ENCODE measurements at places on chromosomes 5 and 9.

GRCh38 chr9:130846487-130847305, 11.6 kb downstream of the ABL1 start:
- no peak for DNase-seq

DNA sequence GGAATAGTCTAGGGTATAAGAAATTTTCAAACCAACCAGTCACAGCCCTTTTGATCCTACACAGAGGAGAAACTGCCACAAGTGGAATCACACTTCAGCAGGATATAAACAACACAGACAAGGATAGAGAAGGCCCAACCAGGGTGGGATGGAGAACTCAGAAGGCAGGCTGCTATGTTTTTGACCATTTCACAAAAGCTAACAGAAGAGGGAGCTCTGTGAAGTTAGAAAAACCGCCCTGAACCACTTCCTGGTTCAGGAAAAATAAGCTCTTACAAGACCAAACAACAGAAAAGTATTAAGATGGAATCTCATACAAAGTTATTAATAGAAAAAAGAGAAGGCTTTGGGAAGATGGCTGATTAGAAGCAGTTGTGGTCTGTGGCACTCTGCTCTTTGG, 960 bp upstream of the IFNB1 start:
- no peak for DNase-seq

- DNase-seq = no peak
Observed at GRCh38 chr9:98159301-98159700, 33.1 kb downstream of the CORO2A start.

DNA sequence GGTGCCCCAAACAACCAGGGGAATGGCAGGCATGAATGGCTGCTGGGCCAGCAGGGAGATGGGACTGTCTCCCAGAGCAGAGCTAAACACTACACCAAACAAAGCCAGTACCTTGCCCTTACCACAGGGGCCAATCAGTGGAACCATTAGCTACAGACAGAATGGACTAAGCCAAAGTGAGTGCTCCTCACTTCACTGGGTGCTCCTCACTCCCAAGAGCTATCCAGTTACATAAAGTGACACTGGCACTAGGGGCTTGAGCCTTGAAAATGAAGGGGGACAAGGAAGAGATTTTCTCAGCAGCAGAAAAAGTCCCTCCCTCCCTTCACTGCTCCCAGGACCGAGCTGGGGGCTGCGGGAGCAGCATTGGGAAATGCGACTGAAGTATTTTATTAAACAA, 110.9 kb upstream of the SHB start:
- no peak for DNase-seq

GRCh38 chr5:112227911-112228631, 191.0 kb downstream of the EPB41L4A start:
- no peak for DNase-seq

GRCh38 chr9:98966676-98967075, 23.0 kb downstream of the COL15A1 start:
- no peak for DNase-seq

DNA sequence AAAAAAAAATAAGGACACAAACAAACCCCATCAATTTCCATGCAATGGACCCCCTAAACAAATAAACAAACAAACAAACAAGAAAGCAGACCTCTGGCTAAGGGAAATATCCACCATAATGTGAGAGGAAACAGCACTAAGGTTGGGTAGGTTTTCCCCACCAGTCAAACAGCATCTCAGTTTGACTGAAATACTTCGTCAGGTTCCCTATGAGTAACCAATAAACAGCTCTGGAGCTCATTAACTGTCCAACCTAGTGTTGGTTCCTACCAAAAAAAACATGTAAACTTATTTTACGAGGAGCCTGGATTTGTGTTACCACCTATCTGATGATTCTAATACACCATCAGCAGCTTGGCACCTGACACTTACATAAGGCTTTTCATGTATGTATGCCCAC, 198.5 kb upstream of the TARS1 start:
- DNase-seq = no peak

DNA sequence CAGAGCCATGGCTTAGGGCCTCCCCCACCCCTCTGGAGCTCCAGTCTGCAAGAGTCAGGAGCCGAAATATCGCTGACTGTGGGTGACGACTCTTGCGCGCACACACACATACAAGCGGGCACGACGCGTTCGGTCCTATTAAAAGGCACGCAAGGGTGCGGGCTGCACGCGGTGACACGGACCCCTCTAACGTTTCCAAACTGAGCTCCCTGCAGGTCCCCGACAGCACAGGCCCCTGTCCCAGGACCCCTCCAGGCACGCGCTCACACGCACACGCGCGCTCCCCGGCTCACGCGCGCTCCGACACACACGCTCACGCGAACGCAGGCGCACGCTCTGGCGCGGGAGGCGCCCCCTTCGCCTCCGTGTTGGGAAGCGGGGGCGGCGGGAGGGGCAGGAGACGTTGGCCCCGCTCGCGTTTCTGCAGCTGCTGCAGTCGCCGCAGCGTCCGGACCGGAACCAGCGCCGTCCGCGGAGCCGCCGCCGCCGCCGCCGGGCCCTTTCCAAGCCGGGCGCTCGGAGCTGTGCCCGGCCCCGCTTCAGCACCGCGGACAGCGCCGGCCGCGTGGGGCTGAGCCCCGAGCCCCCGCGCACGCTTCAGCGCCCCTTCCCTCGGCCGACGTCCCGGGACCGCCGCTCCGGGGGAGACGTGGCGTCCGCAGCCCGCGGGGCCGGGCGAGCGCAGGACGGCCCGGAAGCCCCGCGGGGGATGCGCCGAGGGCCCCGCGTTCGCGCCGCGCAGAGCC, at the start of gene GRIN1:
GRIN1 (plus strand) TSS at position 433 of the 746 bp plus-strand sequence. CDS start 333 bp downstream, outside the sequence.
- no peak for DNase-seq

DNA sequence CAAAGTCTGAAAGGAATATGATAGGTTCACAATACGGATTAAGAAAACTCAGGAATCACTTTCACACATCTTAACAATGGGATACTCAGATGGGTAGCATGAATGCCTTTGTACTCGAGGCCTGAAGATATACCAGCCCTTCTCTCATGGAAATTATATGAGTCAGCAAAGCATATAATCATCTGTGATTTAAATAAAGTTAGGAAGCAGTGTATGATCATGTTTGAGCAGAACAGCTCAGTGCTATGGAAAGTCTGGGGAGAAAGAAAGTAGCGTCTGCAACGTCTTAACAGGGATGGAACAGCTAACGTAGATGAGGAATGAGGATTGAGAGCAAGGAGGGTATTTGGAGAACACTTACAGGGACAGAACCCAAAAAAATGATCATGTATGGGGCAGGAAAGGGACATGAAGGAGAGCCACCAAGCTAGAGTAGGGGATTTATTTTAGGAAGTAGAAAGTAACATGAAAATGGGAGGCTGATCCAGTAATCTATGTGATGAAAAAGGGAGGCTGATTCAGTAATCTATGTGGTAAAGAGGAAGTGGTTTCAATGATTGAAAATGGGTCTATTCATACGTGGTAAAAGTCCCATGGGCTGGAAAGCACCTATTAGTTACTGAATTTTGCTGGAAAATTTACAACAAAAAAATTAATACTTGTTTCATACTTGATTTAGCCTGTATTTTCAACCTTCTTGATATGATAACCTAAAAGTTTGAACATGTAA, 85.9 kb downstream of the GNA14 start:
- no peak for DNase-seq

DNA sequence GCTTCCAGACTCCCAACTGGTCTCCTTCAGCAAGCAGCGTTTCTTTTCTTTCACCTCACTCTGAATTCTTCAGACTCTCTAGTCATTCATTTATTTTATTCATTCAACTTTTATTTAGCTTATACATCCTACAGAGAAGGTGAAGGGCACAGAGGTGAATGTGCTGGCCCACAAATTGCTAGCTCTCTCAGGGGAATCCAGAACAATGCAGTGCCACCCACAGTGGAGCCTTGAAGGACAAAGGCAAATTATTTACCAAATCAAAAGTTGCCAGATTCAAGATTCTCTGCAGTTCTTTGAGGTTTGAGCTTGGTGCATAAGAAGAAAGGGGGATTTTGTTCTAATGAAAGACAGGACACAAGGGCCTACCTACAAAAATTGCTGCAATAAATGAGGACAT, 29.7 kb downstream of the GRIA1 start:
- no peak for DNase-seq

DNA sequence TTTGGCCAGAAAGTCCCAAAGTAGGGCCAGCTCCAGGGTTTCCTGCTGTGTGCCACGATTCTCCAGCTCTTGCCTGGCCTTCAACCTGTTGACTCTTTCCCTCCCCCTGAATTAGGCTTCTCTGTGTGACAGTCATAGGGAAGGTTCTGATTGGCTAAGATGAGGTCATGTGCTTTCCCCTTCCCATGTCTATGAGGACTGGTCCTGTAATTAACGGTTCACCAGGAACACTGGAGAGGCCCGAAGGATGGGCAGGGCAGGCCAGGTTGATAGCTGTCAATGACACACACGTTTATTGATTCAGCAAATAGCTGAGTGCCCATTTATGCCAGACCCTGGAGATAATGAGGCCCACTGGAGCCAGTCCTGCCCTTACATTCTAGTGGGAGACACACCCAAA, 9.0 kb upstream of the PRR7 start:
- no peak for DNase-seq

DNA sequence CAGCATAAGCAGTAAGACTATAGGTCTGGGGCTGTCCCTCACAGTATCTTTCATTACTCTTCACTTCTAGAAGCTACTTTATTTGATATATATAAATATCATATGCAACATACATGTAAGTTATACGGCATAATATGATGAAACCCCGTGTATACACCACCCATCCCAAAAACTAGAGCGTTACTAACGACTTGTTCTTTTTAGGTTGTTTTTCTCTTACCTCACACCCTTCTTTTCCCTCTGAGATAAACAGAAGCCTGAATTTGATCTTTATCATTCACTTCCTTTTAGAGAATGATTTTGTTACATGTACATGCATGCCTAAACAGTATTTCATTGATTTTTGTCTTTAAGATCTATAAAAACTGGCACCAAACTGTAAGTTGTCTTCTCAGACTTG, 3.7 kb downstream of the TRMO start:
- no peak for DNase-seq

DNA sequence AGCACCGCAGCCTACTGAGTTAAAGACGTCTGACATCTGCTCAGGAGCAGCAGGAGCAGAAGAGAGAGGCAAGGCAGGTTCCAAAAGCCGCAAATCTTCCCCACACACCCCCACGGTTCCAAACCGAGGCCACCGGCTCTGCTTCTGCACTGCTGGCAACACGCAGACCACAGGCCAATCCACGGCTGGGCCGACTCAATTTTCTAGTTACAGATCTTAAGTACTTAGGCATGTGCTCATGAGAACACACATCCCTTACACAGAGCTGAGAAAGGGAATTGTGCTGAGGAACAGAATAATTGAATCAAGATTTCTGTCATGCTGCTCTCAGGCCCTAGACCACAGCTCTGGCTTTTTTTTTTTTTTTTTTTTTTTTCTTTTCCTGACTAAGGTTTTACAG, 32.6 kb downstream of the PAX5 start:
- DNase-seq = no peak

GRCh38 chr5:89036704-89037489, 153.9 kb upstream of the MEF2C start:
- DNase-seq = no peak

DNA sequence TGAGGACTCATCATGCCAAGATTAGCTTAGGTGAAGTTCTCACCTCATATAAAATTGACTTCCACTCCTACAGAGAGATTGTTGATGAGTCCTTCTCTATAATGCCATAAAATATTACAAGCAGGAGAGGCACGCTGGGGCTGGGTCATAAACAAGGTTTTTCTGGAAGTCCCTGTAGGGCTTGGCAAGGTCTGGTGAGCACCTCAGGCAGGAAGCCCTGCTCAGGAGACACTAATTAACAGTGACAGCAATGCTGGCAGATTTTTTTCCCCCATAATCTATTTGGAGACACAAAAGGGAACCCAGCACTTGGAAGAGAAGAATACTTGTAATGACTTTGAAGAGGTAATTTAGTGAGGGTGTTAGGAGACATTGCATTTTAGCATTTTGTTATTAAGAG, 118.7 kb downstream of the DIRAS2 start:
- no peak for DNase-seq

GRCh38 chr5:69359699-69360098, 9.6 kb downstream of the AK6 start:
- DNase-seq = no peak

DNA sequence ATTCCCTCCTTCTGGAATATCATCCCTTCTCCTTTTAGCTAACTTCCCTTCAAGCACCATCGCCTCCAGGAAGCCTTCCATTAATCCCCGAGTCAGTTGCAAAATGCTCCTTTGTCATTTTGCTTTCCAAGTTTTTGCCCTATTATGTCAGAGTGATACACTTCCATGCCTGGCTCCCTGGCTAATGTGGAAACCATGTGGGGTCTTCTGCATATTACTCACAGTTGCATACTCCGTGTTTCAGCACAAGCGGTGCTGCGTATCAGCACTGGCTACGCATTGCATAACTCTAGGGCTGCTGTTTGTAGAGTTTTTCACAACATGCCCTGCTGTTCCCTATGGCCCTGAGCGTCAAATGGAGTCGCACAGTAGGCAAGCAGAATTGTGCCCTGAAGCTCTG, 1.9 kb downstream of the TEX53 start:
- no peak for DNase-seq

GRCh38 chr5:127746756-127747155, 43.6 kb downstream of the CCDC192 start:
- DNase-seq = no peak

- DNase-seq = no peak
Observed at GRCh38 chr5:6660688-6661087, 27.4 kb downstream of the SRD5A1 start.

GRCh38 chr9:3331801-3332200, 194.0 kb downstream of the RFX3 start:
- DNase-seq = no peak

DNA sequence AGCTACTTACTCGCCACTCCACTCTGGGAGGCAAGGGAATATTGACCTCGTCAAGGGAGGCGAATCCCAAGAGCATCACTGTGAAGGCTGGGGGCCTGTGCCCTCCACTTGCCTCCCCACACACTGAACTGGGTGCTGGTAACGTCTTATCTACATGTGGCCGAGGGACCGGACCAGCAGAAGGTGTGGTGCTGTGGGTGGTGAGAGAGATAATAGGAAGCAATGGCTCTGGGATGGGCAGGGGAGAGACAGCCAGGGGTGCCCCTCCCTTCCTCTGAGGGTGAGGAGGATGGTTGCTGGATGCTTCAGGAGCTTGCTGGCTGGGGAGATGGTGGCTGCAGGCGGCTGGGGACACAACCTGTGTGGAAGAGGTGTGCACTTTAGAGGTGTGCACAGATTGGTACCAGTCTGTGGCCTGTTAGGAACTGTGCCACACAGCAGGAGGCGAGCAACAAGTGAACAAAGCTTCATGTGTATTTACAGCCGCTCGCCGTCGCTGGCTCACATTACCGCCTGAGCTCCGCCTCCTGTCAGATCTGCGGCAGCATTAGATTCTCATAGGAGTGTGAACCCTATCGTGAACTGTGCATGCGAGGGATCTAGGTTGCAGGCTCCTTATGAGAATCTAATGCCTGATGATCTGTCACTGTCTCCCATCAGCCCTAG, 100.3 kb downstream of the ENTREP1 start:
- no peak for DNase-seq

DNA sequence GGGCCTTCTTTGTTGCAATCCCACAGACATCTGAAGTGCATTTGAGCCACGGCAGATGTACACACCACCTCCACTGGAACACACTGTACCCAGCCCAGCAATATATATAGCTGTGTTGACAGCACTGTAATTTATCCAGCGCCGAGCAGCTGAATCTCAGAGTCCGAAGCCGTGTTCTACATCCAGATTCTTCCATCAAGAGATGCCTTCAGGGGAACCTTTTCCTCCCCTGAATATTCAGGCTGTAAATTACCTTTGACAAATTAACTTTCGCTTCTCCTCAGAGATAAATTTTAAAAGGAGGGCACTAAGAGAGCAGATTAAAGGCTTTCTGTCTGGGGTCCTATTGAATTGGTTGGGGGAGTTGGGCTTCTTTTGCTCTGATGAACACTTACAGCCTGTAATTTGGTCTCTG, 76.4 kb downstream of the ROR2 start:
- no peak for DNase-seq
